ENCODE measurements at places on chromosomes 5 and 9. TPM values are rescaled to one million over a fixed set of nuclear protein-coding genes. Genes with fewer than 3 reads are reported as not detected.

GRCh38 chr5:38830521-38831051, 15.2 kb upstream of the OSMR start:
- no peak for DNase-seq

The ZFP37 gene
- polyA plus RNA-seq: 11.1 TPM

DNA sequence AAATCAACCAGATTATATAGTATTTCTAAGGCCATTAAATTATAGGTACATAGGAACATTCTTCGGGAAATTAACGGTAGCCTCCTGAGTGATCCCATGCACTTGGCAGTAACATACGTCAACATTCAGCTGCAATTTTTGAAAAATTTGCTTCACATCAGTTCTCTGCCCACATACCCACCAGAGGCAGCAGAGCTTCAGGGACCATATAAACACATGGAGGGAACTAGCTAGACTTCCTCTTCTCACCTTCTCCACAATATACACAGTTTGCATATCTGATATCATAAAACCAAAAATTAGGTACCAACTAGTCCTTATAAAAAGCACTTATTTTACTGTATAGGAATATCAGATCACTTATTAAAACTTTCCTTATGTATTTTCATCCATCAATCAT, 4.8 kb downstream of the PSIP1 start:
- DNase-seq: no peak

The PCDHGC4 gene
- polyA plus RNA-seq: 3.9 TPM

- DNase-seq: no peak
Observed at GRCh38 chr5:134837530-134838181, 8.1 kb upstream of the C5orf24 start.

The SOX30 gene
- polyA plus RNA-seq: 0.33 TPM

DNA sequence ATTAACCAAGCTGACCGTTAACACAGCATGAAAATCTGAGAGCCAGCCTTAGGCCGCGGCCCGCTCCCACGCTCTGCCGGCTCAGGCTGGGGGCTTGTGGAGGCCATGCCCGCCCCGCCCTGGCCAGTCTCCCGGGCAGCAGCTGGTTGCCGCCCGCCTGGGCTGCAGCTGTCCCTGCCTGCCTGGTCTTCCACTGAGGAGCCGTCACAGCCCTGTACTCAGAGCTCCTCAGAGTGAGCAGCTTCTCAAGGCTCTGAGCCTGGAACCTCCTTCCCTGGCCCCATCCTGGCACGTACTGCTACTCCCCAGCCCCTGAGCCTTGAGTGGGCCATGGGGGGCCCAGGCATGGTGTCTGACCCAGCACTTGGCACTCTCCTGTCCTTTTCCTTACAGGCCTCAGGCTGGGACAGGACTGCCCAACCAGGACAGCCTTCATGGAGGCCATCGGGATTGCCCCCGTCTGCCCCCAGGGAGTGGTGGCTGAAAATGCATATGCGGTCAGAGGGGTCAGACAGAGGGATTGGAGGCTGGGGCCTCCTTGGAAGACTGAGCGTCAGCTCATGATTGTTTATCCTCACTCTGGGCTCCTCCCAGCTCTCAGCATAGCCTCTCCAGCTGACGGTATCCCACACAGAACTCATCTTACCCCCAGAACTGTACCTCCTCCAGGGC, 11.9 kb downstream of the FGFR4 start:
- no peak for DNase-seq

- DNase-seq: no peak
Observed at GRCh38 chr5:61290791-61291210, 41.3 kb upstream of the ZSWIM6 start.
